IMR-90 (cell line): ENCODE measurements at places on chromosomes 7 and 10. TPM values are rescaled to one million over a fixed set of nuclear protein-coding genes. Genes with fewer than 3 reads are reported as not detected.

GRCh38 chr7:128827248-128827958, 2.8 kb upstream of the FLNC start:
- H3K36me3 ChIP-seq: no peaks in the 10 kb centered on the region
- H3K4me3 ChIP-seq: no peak overlapping the region
- H3K4me1 ChIP-seq: peaks cover 24% of the 10 kb centered on the region

- H3K36me3 ChIP-seq: no peaks in the 10 kb centered on the region
- DNase-seq: peak; percentile 6
- no peak overlapping the region for H3K27ac ChIP-seq
- H3K4me3 ChIP-seq: no peak overlapping the region
- peaks cover 3% of the 10 kb centered on the region for H3K4me1 ChIP-seq
- peaks cover 2% of the 10 kb centered on the region; the same call in 1 of the 2 replicates for H3K27me3 ChIP-seq
Measured at GRCh38 chr7:16847381-16847860, 34.4 kb downstream of the AGR3 start.

DNA sequence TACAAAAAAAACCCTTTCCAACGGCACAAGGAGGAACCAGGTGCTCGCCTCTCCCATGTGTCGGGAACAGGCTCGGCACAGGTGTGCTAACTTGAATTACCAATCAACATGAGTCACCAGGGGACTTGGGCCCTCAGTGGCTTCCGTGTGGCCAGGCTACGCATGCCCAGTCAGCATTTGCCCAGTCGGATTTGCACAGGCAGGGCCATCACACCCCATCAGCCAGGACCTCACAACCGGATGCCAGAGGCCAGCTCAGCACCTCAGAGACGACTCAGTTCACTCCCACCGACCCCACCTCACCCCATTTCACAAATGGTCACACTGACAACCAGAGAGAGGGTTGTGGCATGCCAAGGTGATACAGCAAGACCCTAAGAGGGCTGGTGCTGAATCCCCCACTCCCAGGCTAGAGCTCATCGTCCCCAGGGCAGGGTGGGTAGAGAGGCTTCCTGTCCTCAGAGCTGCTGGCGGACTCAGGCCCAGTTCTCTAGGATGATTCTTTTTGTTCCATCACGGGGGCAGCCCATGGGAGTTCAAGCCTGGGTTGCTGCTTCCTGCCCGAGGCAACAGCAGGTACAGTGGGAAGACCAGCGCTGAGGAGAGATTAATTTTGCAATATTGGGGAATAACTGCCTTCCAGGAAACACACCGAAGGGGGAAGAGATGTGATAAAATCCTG, 13.6 kb downstream of the ANXA11 start:
- H3K27me3 ChIP-seq: no peaks in the 10 kb centered on the region
- H3K27ac ChIP-seq: no peak overlapping the region
- peaks cover 27% of the 10 kb centered on the region for H3K4me1 ChIP-seq
- no peak overlapping the region for H3K4me3 ChIP-seq

The AMPH gene
- 3.9 and 4.2 TPM in 2 replicates for total RNA-seq

The CXCL12 gene
- 15.8 and 16.9 TPM in 2 replicates for total RNA-seq

The NACAD gene
- total RNA-seq: 0.54 and 0.56 TPM in 2 replicates

DNA sequence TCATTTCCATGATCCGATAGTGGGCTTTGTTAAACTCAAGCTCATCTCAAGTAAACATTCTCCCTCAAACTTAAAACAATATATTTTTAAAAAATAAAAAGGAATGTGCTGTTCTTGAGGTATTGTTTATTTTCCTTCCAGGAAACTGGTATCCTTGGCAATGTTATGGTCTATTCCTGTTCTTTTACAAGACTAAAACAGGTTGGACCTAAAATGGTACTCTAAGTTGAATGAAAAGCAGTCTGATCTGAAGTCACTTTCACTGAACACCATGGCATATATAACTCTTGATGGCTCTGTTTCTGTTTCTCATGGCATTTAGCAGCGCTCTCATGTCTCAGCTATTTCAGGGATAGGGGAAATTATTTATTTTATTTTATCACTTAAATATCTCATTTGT, 70.1 kb downstream of the PODXL start:
- H3K27me3 ChIP-seq: no peaks in the 10 kb centered on the region
- H3K36me3 ChIP-seq: peaks cover 9% of the 10 kb centered on the region
- H3K4me3 ChIP-seq: no peak overlapping the region
- DNase-seq: no peak

DNA sequence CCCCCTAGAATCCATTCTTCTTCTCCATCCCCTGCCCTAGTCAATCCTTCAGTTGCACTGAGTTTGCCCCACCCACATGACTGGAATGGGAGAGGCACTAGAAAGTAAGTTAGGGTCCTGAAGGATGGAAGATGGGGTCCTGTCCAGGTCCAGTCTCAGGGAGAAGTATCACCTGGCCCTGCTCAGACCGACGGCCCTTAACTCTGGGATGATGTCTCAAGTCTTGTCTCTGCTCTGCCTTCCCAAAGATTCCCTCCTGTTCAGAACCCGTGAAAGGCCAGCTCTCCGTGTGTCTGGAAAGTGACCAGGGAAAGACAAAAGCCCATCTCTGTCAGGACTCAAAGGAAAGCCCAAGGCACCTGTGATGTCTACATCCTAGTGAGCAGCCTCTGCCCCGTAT, 88.8 kb downstream of the OAT start:
- no peaks in the 10 kb centered on the region for H3K27me3 ChIP-seq
- no peaks in the 10 kb centered on the region for H3K4me1 ChIP-seq
- H3K4me3 ChIP-seq: no peak overlapping the region
- H3K36me3 ChIP-seq: no peaks in the 10 kb centered on the region
- no peak overlapping the region for H3K27ac ChIP-seq
- DNase-seq: no peak

DNA sequence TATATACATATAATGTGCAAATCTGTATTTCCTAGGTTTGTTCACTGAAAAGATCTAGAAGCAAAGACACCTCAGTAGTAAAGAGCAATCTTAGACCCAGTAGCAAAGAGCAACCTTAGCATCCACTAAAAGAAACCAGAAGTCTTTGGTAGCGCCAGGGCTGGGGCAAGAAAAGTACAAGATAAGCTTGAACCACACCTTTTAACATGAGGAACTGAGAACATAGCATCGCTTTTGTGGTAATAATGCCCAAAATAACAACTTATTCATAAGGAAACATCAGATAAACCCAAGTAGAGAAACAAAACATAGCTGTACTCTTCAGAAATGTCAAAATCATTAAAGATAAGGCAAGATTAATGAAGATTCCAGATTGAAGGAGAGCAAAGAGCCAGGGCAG, 173.4 kb downstream of the IMMP2L start:
- no peaks in the 10 kb centered on the region for H3K27me3 ChIP-seq
- H3K4me3 ChIP-seq: no peak overlapping the region
- H3K36me3 ChIP-seq: no peaks in the 10 kb centered on the region
- no peak overlapping the region for H3K27ac ChIP-seq
- no peak for DNase-seq

The LHFPL3 gene
- not detected in 2 replicates for total RNA-seq

The CDH23 gene
- under 0.01 TPM in 2 replicates for total RNA-seq
